Cardiac muscle cell (in vitro differentiated cells and primary cell): ENCODE measurements at places on chromosomes 4 and X. TPM values are rescaled to one million over a fixed set of nuclear protein-coding genes. Genes with fewer than 3 reads are reported as not detected.

Gene LRIT3
- polyA plus RNA-seq: 0.12 TPM in 1 of 2 replicates, not detected in the other

Gene HSPA4L
- 2.6 and 4.3 TPM in 2 replicates for polyA plus RNA-seq

Gene COL25A1
- 2.5 and 3.5 TPM in 2 replicates for polyA plus RNA-seq

Gene CD99
- 467 and 575 TPM in 2 replicates for polyA plus RNA-seq

Gene SMR3B
- not detected in 2 replicates for polyA plus RNA-seq

Gene ART3
- polyA plus RNA-seq: 2.4 and 7.6 TPM in 2 replicates

Gene FATE1
- polyA plus RNA-seq: not detected in 2 replicates

Gene UGT2B17
- polyA plus RNA-seq: not detected in 2 replicates

Gene ZNF157
- polyA plus RNA-seq: 1.00 TPM in 1 of 2 replicates, not detected in the other

Gene DDIT4L
- polyA plus RNA-seq: 3.9 and 4.6 TPM in 2 replicates

Gene TMEM47
- polyA plus RNA-seq: 45.1 and 52.6 TPM in 2 replicates

Gene FAM133A
- polyA plus RNA-seq: 0.31 and 1.9 TPM in 2 replicates

Gene PPEF1
- 1.5 TPM in 1 of 2 replicates, not detected in the other for polyA plus RNA-seq

Gene GNRHR
- polyA plus RNA-seq: 0.22 TPM in 1 of 2 replicates, not detected in the other

Gene SPATA4
- polyA plus RNA-seq: 2.2 and 2.5 TPM in 2 replicates

Gene SLC10A4
- not detected in 2 replicates for polyA plus RNA-seq

Gene CDX4
- polyA plus RNA-seq: not detected in 2 replicates

Gene MRFAP1L1
- polyA plus RNA-seq: 73.3 and 76.4 TPM in 2 replicates

Gene ARHGAP36
- not detected in 2 replicates for polyA plus RNA-seq

Gene MAB21L2
- 0.12 and 0.47 TPM in 2 replicates for polyA plus RNA-seq

Gene SPANXA2
- not detected in 2 replicates for polyA plus RNA-seq

Gene TAF7L
- 0.27 TPM in 1 of 2 replicates, not detected in the other for polyA plus RNA-seq

Gene ZNF330
- 83.7 and 121 TPM in 2 replicates for polyA plus RNA-seq

Gene RASL11B
- polyA plus RNA-seq: 74.1 and 81.0 TPM in 2 replicates
